Endothelial cell (in vitro differentiated cells): ENCODE measurements at places on chromosomes 4 and X.

- DNase-seq, result no peak
These were observed 16.1 kb upstream of the CXCL3 start for GRCh38 chr4:74054483-74055047.

GRCh38 chr4:19776929-19777328 is 474.8 kb upstream of the SLIT2 start:
- DNase-seq, result no peak

- no peak for DNase-seq
These were observed 23.6 kb downstream of the CFAP99 start for GRCh38 chr4:2442175-2442993.

DNA sequence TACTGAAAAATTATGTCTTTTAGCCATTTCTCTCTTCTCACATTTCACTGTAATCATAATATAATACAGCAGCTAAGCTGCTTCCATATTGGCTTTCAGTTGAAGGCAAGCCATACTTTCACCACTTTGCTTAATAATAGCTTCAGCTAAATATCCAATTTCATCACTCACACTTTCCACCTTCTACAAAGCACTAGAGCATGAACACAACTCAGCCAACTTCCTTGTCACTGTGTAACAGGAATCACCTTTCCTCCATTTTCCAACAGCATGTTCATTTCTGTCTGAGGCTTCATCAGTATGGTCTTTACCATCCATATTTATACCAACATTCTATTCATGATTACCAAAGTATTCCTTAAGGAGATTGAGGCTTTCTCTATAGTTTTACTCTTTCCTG is 219.8 kb upstream of the CTSO start:
- no peak for DNase-seq

DNA sequence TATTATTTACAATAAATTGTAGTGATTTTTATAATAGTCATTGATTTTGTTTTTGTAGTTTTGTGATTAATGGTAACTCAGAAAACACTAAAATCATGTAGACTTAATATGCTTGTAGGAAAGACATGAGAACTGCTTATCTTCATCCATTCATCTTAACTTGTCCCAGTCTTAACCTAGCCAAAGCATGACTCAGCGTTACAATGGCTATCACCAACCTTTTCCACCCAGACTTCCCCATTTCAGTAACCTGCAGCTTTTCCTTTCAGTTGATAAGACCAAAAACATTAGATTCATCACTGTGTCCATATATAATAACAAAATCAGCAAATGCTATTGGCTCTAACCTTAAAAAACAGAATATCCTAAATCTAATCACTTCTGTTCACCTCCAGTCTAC is 106.2 kb upstream of the KLF8 start:
- no peak for DNase-seq
